Activated CD4-positive, CD25-positive, alpha-beta regulatory T cell (primary cell): ENCODE measurements at places on chromosomes 2 and 18.

- no peak for DNase-seq
Observed at GRCh38 chr2:232058063-232058877, 96.8 kb downstream of the DIS3L2 start.

- no peak for DNase-seq
Observed at GRCh38 chr18:47215554-47216138, 35.8 kb downstream of the SKOR2 start.

- DNase-seq, result no peak
Observed at GRCh38 chr2:226813148-226813701, 13.6 kb upstream of the IRS1 start.

DNA sequence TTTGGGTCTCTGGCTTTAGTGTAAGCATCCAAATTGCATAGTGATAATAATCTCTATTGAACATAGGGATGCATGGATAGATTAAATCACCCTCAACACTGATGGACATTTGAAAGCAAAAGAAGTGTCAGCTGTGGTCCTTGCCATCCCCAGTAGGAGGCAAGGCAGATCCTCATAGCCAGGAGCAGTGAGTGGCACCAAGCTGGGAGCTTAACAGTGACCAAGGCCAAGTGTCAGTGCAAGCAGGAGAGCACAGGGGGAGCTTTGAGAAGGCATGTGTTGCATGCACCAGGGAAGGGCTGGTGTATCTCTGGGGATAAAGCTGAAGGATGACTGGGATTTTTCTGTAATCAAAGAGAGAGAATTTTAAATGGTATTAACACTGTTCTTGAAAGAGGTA, 14.7 kb downstream of the SLC14A1 start:
- DNase-seq, result no peak
